BE2C (cell line): ENCODE measurements at places on chromosomes 12 and 14.

GRCh38 chr12:53391724-53392123, 11.7 kb downstream of the SP1 start:
- no peak for DNase-seq

DNA sequence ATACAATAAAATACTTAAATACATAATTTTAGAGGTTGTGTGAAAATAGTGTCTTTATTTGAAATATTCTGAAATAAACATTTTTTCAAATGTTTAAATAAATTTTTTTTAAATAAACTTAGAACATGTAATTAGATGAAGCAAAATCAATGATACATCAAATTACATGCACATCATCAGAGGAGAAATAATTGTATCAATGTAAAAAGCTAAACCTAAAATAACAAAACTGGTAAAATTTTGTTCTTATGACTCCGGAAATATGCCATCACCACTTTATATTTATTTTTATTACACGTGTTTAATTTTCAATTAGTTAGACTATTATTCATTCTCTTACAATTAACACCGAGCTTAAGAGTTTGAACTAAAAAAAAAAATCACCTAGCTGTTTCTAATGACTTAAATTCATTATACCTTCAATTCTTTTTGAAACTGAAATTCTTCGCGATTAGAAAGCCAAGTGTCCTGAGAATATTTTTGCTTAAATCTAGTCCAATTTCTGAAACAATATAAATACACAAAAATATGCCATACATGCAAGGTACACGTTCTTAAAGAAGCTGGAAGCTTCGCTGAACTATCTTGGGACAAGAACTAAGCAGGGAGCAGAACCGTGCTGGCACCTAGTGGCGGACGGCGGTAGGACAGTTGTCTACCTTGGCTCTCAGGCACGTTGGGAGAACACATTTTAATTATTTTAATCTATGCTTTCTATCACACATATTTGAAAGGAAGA, 230.5 kb downstream of the SLC25A21 start:
- DNase-seq, result peak; percentile 61

DNA sequence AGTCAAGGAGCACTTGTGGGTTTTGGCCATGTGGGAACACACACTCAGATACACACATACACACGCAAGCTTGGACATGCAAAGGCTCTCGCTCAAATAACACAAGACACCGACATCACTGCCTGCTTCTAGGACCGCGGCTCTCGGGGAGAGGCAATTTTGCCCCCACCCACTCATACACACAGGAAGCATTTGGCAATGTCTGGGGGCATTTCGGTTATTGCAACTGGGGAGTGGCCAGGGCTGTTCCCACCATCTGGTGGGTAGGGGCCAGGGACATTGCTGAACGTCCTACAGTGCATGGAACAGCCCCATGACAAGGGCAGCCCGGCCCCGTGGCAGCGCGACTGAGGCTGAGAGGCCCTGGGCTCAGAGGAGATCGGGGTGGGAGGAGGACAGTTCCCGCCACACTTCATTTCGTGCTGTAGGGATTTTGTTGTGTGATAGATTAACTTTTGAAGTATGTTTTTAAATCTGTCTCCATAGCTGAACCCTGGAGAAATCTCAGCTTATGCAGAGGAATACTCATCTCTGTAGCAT, 35.6 kb downstream of the RIMBP2 start:
- DNase-seq, result no peak

DNA sequence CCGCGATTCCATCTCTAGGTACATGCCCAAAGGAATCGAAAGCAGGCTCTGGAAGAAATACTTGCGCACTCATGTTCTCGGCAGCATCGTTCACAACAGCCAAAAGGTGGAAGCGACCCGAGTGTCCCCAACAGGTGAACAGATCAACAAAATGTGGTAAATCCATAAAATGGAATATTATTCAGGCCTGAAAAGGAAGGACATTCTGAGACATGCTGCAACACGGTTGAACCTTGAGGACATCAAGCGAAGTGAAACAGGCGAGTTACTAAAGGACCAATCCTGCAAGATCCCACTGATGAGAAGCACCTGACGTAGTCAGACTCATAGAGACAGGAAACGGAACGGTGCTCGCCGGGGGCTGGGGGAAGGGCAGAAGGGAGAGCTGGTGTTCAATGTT, 17.5 kb upstream of the DIO3 start:
- DNase-seq, result no peak

- no peak for DNase-seq
Measured at GRCh38 chr12:38350342-38351174, 34.0 kb downstream of the ALG10B start.

DNA sequence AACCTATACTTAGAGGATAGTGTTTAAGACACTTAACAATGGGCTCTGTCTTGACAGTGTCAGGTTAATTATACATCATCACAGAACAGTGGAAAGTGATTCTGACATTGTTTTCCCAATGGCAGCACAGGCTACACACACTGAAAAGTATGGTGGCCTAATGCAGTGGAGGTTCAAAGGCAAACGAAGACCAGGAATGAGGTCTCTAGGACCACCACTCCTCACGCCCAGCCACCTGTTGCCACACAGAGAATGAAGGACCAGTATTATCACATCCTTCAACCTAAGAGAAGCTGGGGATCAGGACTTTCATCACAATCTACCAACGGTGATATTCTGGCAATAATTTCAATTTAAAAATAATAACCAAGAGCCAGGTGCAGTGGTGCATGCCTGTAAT, 34.5 kb upstream of the CDK2AP1 start:
- DNase-seq, result no peak

DNA sequence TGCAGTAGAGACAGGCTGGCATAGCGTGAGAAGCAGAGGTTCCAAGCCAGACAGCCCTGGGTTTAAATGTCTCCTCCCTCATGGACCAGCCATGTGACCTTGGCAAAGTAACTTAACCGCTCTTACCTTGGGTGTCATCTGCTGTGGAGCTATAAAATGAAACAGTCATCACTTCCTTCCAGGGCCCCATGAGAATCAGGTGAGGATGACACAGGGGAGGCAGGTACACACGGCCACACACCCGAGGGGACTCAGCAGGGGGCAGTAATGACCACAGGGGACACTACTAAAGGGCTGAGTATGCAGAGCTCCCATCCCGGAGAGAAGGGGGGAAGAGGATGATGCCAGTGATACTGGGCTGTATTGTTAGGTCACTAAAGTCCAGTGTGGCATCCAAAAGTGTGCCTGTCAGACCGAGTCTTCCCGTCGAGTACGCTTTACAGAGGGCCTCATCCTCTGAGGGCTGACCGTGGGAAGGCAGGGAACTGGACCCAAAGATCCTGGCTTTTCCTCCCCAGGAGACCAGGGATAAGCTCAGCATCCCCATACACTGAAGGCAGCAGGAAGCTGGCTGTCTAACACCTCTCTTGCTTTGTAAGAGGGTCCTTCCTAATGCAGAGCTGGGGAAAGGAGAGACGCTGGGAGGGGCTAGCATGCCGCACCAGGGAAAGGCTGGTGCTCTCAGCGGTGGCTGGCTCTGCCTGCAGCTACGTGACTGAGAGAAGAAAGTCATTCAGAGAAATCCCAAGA, 94.2 kb downstream of the SINHCAF start:
- no peak for DNase-seq

DNA sequence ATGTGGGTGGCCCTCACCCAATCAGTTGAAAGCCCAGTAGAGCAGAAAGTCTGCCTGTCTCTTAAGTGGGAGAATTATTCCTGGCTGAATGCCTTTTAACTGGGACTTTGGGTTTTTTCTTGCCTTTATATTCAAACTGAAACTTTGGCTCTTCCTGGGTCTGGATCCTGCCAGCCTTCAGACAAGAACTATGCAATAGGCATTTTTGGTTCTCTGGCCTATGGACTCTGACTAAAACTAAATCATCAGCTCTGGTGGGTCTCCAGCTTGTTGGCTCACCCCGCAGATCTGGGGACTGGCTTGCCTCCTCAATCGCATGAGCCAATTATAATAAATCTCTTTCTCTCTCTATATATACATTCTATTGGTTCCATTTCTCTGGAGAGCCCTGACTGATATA, 173.0 kb upstream of the IGF1 start:
- no peak for DNase-seq

DNA sequence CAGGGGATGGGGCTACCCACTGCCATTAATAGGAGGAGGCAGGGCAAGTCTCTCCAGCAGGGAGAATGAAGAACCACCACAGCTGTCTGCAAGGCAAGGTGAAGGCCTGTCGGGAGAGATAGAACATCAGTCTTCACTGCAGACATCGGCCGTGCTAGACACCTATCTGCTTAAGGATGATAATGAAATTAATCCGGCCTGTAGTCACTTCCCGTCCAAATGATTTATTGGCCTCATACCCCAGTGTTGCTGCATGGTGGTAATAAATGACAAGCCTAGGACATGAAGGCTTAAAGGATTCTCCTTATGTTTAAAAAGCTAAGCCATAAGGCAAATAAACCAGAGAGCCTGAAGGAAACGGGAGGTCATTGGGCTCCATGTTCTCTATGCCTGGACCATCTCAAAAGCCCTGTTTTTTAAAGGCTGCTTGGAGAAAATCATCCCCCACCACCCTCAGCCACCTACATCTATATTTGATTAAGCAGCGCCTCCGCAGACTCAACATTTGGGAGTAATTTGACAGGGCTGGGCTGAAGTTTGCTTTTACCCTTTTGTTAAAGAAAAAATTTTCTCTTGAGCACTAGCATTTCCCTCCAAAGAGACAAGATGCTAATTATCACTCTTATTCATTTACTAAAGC, 137.7 kb downstream of the PLXNC1 start:
- peak; percentile 30 for DNase-seq

GRCh38 chr14:30440961-30441360, 118.0 kb upstream of the G2E3 start:
- no peak for DNase-seq

GRCh38 chr12:43578782-43579181, 26.8 kb upstream of the ADAMTS20 start:
- DNase-seq, result no peak

GRCh38 chr12:87661786-87662377, 367.3 kb downstream of the C12orf50 start:
- DNase-seq, result no peak

GRCh38 chr12:44889162-44889561, 13.0 kb upstream of the NELL2 start:
- no peak for DNase-seq

GRCh38 chr12:13788626-13789025, 192.8 kb downstream of the GRIN2B start:
- DNase-seq, result no peak

GRCh38 chr14:77377502-77377844, 294 bp downstream of the SAMD15 start:
- no peak for DNase-seq

DNA sequence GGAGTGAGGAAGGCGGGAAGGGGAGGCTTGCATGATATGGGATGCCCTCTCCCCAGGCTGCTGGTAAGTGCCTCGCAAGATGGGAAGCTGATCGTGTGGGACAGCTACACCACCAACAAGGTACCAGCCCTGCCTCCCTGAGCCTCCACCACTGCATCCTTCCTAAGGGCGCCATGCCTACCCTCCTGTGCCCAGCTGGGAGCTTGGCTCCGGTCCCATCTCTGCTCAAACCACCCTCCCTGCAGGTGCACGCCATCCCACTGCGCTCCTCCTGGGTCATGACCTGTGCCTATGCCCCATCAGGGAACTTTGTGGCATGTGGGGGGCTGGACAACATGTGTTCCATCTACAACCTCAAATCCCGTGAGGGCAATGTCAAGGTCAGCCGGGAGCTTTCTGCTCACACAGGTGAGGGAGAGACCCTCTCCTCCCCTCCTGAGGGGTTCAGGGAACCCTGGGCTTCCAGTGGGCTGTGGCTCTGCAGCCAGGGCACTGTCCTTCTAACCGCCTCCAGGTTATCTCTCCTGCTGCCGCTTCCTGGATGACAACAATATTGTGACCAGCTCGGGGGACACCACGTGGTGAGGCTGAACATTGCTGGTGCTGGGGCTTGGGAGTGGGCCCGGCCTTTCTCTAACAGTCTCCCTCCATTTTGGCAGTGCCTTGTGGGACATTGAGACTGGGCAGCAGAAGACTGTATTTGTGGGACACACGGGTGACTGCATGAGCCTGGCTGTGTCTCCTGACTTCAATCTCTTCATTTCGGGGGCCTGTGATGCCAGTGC, 2.6 kb downstream of the GNB3 start:
- DNase-seq, result no peak

DNA sequence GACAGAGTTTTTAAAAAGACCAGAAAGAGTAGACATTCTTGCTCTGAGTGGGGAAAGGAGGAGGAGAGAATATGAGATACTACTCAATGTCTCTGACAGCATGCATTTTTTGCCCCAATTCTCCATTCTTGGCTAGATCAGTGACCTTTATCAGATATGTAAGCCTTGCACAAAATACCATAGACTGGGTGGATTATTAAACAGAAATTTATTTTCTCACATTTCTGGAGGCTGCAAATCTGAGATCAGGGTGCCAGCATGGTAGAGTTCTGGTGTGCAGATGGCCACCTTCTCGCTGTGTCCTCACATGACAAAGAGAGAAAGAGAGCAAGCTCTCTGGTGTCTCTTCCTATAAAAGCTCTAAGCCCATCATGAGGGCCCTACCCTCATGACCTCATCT, 38.6 kb downstream of the ANKS1B start:
- no peak for DNase-seq

- DNase-seq, result no peak
Measured at GRCh38 chr14:76678244-76678800, 82.9 kb upstream of the VASH1 start.

DNA sequence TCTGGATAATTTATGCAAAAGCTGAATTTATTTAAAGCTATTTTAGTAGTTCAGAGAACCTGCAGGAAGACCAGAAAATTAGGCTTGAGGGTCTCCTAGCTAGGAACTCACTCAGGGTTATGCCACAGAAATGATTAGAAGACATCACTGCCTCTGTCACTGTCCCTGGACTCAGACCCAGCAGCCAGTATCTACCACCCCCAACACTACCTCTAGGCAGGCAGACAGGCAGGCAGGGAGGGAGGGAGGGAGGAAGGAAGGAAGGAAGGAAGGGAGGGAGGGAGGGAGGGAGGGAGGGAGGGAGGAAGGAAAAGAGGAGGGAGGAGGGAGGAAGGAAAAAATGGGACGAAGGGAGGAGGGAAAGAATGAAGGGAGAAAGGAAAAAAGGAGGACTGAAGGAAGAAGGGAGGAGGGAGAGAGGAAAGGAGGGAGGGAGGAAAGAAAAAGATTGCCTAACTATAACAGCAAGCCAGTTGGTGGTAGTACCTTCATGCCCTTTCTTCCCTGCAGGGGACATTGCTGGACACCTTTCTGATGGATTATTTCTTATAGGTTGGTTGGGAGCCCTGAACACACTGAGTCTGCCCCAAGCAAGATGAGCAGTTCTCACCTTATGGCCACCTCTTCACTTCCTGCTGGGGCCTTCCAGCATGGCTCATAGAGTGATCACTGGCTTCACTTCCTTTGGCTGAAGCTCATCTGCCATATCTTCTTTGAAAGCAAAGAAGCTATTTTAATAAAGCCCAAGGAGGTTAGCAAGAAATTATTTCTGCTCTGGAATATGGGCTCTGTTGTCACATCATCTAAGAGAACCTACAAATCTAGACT, 49.7 kb downstream of the KICS2 start:
- DNase-seq, result no peak

- DNase-seq, result peak; percentile 42
Measured at GRCh38 chr14:64232095-64232838, 61.9 kb downstream of the ESR2 start.
